WTC11 (cell line): ENCODE measurements at places on chromosomes 1 and 21.

GRCh38 chr1:209404577-209404976 lies 178.9 kb upstream of the CAMK1G start:
- peaks cover 16% of the 10 kb centered on the region for H3K4me1 ChIP-seq
- H3K4me3 ChIP-seq, result peak overlapping the region; percentile 45
- peak overlapping the region; percentile 97 for H3K27ac ChIP-seq
- H3K36me3 ChIP-seq, result no peaks in the 10 kb centered on the region
- H3K27me3 ChIP-seq, result no peaks in the 10 kb centered on the region

DNA sequence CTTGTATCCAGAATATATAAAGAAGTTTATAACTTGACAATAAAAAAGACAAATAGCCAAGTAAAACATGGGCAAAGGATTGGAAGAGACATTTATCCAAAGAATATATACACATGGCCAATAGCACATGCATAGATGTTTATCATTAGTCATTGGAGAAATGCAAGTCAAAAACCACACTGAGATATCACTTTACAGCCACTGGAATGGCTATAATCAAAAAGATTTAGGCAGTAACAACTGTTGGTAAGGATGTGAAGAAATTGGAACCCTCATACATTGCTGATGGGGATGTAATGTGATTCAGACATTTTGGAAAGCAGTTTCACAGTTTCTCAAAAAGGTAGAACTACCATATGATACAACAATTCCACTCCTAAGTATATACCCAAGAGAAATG lies 51.1 kb downstream of the SLC44A5 start:
- 0 out of 2 replicates have a peak, but pooled peaks cover 8% of the 10 kb centered on the region for H3K4me1 ChIP-seq
- DNase-seq, result no peak
- no peak overlapping the region for H3K27ac ChIP-seq
- no peaks in the 10 kb centered on the region for H3K27me3 ChIP-seq
- no peak overlapping the region for H3K4me3 ChIP-seq
- H3K36me3 ChIP-seq, result no peaks in the 10 kb centered on the region

DNA sequence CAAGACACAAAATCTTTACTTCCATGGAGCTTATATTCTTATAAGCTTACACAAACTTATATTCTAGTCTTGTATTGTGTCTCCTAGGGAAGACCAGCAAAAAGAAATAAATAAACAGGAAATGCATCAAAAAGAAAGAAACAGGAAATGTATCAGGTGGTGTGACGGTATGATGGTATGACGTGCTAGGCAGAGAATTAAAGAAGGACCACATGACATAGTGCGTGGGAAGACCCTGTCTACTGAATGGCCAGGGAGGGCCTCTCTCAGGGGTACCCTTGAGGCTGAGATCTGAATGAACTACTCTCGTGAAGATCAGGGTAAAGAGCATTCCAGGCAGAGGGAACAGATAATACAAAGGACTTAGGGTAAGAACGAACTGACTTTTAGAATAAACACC lies 15.6 kb upstream of the WDR26 start:
- peaks cover 3% of the 10 kb centered on the region; the same call in 1 of the 2 replicates for H3K36me3 ChIP-seq
- H3K27ac ChIP-seq, result peak overlapping the region; percentile 54; the same call in 1 of the 2 replicates
- peaks cover 8% of the 10 kb centered on the region for H3K4me1 ChIP-seq
- no peaks in the 10 kb centered on the region for H3K27me3 ChIP-seq

GRCh38 chr1:25456502-25456901 lies 25.8 kb downstream of the MACO1 start:
- no peaks in the 10 kb centered on the region for H3K27me3 ChIP-seq
- no peak overlapping the region for H3K27ac ChIP-seq
- H3K4me3 ChIP-seq, result no peak overlapping the region
- H3K4me1 ChIP-seq, result no peaks in the 10 kb centered on the region
- peaks cover 15% of the 10 kb centered on the region for H3K36me3 ChIP-seq
- no peak for DNase-seq

DNA sequence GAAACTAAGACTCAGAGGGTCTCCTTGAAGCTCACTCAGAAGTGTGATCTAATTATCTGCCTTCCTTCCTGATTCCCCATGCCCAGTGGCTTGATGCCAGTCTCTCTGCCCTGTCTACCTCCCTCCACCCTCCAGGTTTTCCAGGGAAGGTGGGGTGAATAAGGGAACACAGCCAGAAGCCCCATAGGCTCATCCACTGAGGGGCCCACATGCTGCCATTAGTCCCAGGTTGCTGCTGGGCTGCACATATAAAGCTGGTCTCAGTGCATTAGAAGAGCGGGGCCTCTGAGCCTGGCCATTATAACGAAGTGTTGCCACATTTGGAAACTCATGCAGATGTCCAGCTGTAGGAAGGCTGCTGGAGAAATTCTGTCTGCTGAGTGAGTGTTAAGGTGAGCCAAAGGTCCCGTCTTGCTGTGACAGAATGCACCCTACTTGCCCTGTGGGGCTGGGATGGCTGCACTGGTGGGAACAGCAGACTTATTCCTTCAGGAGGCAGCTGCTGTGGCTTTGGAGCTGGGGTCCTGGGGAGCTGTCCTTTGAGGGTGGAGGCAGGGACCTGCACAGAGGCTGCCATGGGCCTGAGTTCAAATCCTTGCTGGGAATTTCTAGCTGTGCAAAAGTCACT lies 2.9 kb downstream of the ADORA1 start:
- DNase-seq, result no peak
- H3K4me3 ChIP-seq, result no peak overlapping the region
- no peaks in the 10 kb centered on the region for H3K36me3 ChIP-seq
- peaks cover 37% of the 10 kb centered on the region for H3K27me3 ChIP-seq
- peaks cover 38% of the 10 kb centered on the region for H3K4me1 ChIP-seq

- no peak overlapping the region for H3K4me3 ChIP-seq
- no peak for DNase-seq
- H3K4me1 ChIP-seq, result no peaks in the 10 kb centered on the region
- H3K36me3 ChIP-seq, result no peaks in the 10 kb centered on the region
These were observed 5.7 kb upstream of the IVL start for GRCh38 chr1:152902636-152903035.

GRCh38 chr1:212045981-212046380 lies 10.4 kb downstream of the DTL start:
- H3K27ac ChIP-seq, result no peak overlapping the region
- H3K4me1 ChIP-seq, result peaks cover 2% of the 10 kb centered on the region
- H3K4me3 ChIP-seq, result no peak overlapping the region
- no peaks in the 10 kb centered on the region for H3K27me3 ChIP-seq
- no peak for DNase-seq

GRCh38 chr1:38953433-38953860 lies 11.8 kb upstream of the RHBDL2 start:
- H3K27ac ChIP-seq, result peak overlapping the region; percentile 83
- peaks cover 11% of the 10 kb centered on the region for H3K4me1 ChIP-seq
- peaks cover 5% of the 10 kb centered on the region; the same call in 1 of the 2 replicates for H3K36me3 ChIP-seq
- DNase-seq, result peak; percentile 26
- no peaks in the 10 kb centered on the region for H3K27me3 ChIP-seq
- H3K4me3 ChIP-seq, result no peak overlapping the region

DNA sequence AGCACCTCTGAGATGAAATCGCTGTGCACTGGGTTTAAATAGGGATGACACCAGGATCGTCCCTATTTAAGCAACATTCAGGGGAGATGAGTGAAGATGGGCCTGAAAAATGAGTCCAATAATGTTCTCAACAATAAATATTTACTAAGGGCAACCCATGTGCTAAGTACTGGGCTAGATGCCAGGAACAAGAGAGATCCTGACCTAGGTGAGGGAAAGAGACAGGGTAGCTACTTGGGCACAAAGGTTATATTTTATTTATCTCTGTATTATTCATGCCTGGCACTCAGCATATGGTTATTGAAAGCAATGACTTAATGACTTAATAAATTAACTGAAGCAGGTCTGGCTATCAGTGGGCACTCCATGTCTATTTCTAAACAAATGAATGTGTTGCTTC lies 27.4 kb upstream of the AVPR1B start:
- no peak overlapping the region for H3K4me3 ChIP-seq
- DNase-seq, result no peak
- peaks cover 6% of the 10 kb centered on the region for H3K4me1 ChIP-seq

DNA sequence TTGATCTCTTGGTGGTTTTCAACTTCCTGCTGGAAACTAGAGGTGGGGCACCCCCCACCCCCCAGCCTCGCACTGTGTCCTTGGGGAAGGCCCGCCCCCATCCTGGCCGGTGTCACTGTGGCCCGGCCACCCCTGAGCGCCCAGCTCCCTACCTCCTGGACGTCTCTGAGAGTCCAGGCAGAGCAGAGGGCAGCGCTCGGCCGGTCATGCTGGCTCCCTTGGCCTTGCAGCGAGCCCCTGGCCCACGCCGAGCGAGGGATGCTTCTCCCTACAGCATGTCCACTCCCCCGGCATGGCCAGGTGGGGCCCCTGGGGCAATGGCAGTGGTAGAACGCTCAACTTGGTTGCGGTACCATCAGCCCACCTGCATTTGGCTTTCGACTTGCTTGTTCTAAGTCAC lies 28.7 kb upstream of the TRAPPC10 start:
- H3K36me3 ChIP-seq, result no peaks in the 10 kb centered on the region
- H3K27ac ChIP-seq, result no peak overlapping the region
- no peak for DNase-seq
- no peaks in the 10 kb centered on the region; the same call in 1 of the 2 replicates for H3K27me3 ChIP-seq
- H3K4me3 ChIP-seq, result no peak overlapping the region

- no peak for DNase-seq
- no peak overlapping the region for H3K4me3 ChIP-seq
- H3K27me3 ChIP-seq, result no peaks in the 10 kb centered on the region
- no peaks in the 10 kb centered on the region for H3K4me1 ChIP-seq
- no peak overlapping the region for H3K27ac ChIP-seq
These were observed 545.9 kb downstream of the PLPP3 start for GRCh38 chr1:56033321-56034037.

GRCh38 chr1:93720956-93721626 lies 39.5 kb upstream of the BCAR3 start:
- DNase-seq, result no peak
- peaks cover 24% of the 10 kb centered on the region for H3K4me1 ChIP-seq
- no peaks in the 10 kb centered on the region for H3K36me3 ChIP-seq
- H3K4me3 ChIP-seq, result no peak overlapping the region
- no peak overlapping the region for H3K27ac ChIP-seq

- no peaks in the 10 kb centered on the region for H3K36me3 ChIP-seq
- no peak overlapping the region for H3K4me3 ChIP-seq
- peaks cover 33% of the 10 kb centered on the region for H3K4me1 ChIP-seq
These were observed 5.4 kb upstream of the NTNG1 start for GRCh38 chr1:107135463-107135862.

DNA sequence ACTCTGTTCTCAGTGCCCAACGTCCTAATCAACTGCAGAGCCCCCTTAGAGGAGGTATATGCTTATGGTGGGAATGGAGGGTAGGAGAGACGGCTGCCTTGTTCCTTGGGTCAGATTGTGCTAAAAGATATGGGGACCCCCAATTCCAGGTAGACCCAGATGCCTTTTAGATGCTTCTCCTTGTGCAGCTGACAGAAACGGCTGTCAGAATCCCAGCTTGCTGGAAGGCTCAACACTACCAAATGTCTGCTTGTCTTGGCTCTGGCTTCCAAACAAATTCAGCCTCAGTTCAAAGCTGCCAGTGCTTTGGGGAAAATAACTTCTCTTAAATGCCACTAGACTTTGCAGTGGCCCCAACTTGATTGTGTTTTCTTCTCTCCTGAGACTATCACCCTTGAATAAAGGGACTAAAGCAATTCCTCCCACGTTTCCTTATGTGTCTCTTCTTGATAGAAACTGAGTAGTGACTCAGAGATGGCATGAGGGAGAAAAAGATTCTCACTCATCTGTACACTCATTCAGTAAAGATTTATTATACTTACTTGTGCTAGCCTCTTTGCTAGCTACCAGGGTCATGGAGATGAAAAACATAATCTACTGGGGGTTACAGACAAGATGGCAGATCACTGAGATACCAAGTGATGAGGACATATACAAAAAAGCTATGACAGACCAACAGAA lies 3.4 kb upstream of the RNF19B start:
- H3K27ac ChIP-seq, result no peak overlapping the region
- H3K4me1 ChIP-seq, result peaks cover 15% of the 10 kb centered on the region
- H3K27me3 ChIP-seq, result peaks cover 62% of the 10 kb centered on the region
- no peaks in the 10 kb centered on the region for H3K36me3 ChIP-seq
- DNase-seq, result no peak
- no peak overlapping the region for H3K4me3 ChIP-seq

DNA sequence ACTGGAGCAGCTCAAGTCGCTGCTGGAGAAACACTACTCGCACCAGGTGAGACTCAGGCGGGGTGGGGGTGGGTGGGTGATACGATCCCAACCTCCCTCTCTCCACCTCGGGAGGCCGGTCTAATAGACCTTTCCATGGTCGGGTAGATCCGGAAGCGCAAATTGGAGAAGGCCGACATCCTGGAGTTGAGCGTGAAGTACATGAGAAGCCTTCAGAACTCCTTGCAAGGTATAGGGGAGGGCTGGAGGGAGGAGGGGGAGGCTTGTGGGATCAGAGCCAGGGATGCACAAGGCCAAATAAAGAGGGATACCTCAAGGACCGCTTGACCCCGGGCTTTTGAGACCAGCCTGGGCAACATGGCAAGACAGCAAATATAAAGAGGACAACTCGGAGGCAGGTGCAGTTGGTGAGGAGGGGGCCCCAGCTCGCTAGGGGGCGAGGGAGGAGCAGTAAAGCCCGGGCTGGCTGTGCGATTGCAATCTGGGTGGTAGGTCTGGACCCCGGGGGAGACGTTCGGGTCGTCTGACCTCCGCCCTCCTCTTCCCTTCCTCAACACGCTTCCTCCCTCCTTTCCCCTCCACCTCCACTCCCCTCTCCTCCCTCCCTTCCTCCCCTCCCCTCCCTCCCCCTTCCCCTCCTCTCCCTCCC lies 546 bp downstream of the HES3 start:
- peaks cover 33% of the 10 kb centered on the region for H3K27me3 ChIP-seq
- DNase-seq, result no peak
- H3K4me1 ChIP-seq, result peaks cover 39% of the 10 kb centered on the region

DNA sequence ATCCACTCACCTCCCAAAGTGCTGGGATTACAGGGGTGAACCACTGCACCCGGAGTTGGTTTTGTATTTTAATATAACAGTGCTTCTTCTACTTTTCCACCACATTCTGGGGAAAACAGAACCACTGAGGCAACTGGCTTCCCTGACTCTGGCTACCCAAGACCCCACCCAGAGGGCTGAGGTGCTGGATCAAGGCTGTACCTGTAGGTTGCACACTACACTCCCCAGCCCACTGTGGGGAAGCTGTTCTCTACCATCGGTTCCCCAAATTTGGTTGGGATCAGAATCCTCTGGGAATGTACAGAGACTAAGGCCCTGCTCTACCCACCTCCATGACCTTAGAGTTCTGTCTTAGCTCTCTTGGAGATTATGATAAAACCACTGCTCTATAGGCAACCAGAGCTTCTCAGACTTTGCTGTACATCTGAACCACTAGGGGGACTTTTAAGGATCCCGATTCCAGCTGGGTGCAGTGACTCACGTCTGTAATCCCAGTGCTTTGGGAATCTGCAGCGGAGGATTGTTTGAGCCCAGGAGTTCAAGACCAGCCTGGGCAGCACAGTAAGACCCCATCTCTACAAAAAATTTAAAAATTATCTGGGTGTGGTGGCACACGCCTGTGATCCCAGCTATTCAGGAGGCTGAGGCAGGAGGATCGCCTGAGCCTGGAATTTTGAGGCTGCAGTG lies 51.6 kb downstream of the GNG4 start:
- peaks cover 13% of the 10 kb centered on the region for H3K36me3 ChIP-seq
- no peak overlapping the region for H3K27ac ChIP-seq
- H3K4me1 ChIP-seq, result peaks cover 8% of the 10 kb centered on the region; the same call in 1 of the 2 replicates
- H3K4me3 ChIP-seq, result no peak overlapping the region
- no peak for DNase-seq
- H3K27me3 ChIP-seq, result no peaks in the 10 kb centered on the region
